NCI-H774 (cell line): ENCODE measurements at places on chromosomes 2 and 18.
A peak's percentile ranks its signal among the peaks of the same experiment; 100 is the strongest.

- no peak for DNase-seq
Measured at GRCh38 chr2:69305166-69305565, 81.9 kb downstream of the GFPT1 start.

- DNase-seq = no peak
Measured at GRCh38 chr2:188629753-188630527, 338.3 kb downstream of the GULP1 start.

DNA sequence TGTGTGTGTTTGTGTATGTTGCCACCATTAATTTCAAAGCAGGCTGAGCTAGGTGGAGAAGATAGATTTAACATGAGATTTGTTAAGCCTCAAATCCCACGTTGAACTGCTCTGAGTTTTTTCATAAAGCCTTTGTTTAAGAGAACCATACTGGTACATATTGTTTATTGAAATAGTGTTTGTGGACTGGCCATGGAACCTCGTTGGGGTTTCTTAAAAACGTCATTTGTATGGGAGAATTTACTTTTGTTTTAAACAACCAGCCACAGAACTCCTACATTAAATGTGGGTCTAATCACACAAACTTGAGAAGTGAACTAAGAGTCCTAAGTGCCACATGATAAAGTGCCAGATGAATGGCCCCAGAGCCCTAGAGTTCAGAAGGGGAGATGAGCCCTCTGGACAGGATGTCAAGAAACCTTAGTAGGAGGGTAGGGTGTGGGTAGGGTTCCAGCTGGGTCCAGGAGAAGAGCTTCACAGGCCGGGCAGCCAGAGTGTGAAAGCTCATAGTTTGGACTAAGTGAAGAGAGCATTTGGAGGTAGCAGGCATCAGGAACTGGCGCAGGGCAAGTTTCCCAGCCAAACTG lies 120.6 kb upstream of the EML6 start:
- DNase-seq = no peak

DNA sequence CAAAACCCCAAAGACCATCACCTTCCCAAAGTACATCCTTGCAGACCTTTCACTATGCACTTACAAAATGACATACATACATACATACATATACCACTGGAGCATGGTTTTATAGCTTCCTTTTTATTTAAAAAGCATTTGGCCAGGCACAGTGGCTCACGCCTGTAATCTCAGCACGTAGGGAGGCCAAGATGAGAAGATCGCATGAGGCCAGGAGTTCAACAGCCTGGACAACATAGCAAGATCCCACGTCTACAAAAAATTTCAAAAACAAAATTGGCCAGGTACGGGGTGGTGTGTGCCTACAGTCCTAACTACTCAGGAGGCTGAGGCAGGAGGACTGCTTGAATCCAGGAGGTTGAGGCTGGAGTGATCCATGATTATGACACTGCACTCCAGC lies 29.9 kb upstream of the ADAM17 start:
- DNase-seq = no peak

- DNase-seq = no peak
Measured at GRCh38 chr2:175892046-175892445, 110.0 kb downstream of the LNPK start.

GRCh38 chr18:10418836-10419235 lies 35.6 kb upstream of the APCDD1 start:
- no peak for DNase-seq

- no peak for DNase-seq
Measured at GRCh38 chr2:215981115-215981514, 32.2 kb downstream of the MREG start.

- peak; percentile 61 for DNase-seq
Measured at GRCh38 chr2:165634855-165635254, 159.2 kb downstream of the GALNT3 start.

GRCh38 chr2:235227590-235227989 lies 266.3 kb upstream of the AGAP1 start:
- no peak for DNase-seq

GRCh38 chr2:21021430-21021829 lies 22.4 kb downstream of the APOB start:
- DNase-seq = no peak

DNA sequence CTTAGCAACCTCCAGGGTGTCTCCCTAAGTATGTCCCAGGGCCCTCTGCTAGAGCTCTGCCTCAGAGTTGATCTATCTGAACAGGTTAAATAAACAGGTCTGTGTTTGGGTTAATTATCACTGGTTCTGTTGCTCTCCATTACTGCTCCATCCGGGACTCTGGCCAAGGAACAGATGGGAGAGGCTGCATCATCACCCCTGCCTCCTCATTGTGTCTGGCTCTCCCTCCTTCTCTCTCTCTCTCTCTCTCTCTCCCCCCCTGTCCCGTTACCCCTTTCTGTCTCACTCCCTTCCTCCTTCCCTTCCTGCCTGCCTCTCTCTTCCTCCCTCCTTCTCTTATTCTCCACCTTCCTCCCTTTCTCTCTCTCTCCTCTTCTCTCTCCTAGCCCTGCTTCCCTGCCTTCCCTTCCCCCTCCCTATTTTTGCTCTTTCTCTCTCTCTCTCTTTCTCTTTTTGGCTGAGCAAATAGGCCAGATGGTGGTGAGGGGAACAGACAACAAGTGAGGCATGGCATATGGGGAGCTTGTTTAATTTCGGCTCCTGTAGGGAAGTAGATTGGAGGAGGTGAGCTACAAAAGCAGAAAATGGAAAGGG lies 62.1 kb downstream of the SETBP1 start:
- DNase-seq = peak; percentile 70

DNA sequence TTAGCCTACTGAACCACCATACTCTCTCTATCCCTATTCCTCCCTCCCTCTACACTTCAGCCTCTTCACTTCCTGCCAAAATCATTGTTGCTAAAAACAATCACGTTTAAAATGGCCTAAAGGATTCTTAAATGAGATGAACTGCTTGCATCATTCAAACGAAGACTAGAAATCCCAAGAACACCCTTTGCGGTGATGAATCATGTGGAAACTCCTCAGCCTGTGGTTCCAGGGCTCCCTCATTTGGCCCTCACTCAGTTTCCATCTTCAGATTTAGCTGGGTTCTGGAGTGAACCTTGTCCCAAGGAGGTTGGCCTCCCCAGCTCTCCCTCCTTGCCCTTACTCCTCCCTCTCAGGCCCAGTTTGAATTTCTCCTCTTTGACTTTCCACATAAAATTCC lies 125.6 kb upstream of the CDC42EP3 start:
- no peak for DNase-seq

DNA sequence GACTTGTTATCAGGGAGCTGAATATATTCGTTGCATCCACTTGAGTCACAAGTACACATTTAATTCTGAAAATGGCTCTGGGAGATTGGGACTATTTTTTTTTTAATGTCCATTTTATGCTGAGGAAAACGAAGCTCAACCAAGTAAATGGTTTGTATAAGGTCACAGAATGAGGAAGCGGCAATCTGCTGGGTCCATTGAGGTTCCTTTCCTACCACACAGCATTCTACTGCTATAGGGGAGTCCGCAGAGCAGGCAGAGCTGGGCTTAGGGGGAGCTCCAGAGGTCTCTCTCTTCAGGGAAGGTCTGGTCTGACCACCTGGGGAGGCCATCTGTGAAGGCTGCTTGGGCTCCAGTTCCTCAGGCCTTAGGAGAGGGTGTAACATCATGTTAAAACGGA lies 77.9 kb downstream of the MCFD2 start:
- no peak for DNase-seq

DNA sequence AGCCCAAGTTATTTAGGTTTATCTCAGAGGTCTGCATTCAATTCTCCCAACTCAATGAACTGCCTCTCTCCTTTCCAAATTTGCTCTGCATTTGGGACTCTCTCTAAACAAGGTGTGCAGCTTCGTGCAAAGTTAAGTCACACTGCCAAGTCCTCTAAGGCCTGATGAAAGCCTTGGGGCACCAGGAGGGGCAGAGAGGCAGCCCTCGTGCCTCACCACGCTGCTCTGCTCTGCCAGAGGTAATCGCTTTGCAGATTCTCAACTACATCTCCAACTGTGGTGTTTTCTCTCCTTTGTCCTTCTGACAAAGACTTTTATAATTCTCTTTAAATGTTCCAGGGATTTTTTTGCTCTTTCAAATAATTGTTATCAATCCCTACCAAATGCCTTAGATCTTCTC lies 283.0 kb downstream of the MEIS1 start:
- DNase-seq = no peak

GRCh38 chr2:62672601-62673000 lies 32.9 kb upstream of the EHBP1 start:
- DNase-seq = no peak

GRCh38 chr2:120509213-120509815 lies 163.4 kb downstream of the INHBB start:
- DNase-seq = no peak

DNA sequence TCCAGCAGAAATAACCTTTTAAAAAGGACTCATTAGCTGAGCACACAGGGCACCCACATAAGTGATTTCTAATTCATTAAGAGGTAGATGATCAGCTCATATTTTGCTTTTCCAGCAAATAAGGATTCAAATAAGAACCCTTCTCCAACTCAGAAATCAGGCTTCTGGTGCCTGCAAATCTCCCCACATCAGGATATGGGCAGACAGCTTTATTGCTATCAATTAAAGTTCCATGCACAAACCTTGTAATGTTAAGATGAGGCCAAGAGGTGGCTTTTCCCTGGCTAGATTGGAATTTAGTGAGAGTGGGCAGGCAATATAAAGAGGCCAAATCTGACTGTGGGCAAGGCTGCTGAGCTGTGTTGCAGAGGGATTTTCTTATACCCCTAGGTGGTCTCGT lies 193.6 kb downstream of the SH3RF3 start:
- no peak for DNase-seq

DNA sequence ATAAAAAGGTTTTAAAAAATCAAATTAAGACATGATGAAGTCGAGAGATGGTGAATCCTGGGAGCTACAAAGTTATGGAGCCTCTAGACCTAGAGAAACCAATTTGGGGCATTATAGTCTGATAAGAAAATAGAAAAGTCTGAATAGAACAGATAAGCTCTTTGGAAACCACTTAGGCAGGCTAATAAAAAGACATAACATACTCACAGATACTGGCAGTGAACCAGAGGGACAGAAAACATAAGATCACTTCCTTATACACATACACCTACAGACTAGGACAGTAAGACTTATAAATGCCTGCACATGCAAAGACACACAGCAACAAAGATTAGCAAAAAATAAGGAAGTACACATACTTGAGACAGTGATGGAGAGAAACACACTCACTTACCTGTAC lies 20.0 kb downstream of the SMC6 start:
- DNase-seq = no peak

GRCh38 chr2:24329700-24330099 lies 30.6 kb downstream of the ITSN2 start:
- DNase-seq = no peak

DNA sequence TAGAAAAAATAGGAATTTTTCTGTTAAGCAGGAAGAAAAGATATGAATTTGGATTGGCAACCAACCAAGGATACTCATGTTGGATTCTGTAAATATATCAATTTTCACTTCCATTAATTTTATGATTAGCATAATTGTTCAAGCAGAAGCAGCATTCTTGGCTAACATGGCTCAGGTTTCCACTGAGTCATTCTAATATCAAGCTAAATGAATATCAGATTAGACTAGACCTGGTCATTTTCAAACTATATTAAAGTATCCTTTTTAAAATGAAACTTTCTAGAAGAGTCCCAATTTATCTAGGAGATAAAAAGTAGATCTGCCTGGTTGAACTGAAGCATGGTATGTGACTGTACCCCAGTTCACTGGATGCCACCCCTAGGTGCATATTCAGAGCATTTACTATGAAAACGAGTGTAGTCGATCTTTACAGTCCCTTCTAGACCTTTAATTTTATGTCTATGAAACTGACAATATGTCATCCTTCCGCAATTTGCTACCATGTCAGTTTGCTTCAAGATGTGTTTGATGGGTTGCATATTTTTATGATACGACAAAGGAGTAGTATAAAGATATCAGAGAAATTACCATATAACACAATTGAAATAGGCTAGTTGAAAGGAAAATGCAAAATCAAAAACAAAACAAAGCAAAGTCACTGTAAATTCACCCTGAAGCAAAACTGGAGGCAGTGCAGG lies 704.9 kb downstream of the ERBB4 start:
- no peak for DNase-seq

- DNase-seq = no peak
Measured at GRCh38 chr2:180962727-180963314, 17.6 kb upstream of the UBE2E3 start.

GRCh38 chr2:71526141-71526540 lies 72.8 kb downstream of the DYSF start:
- DNase-seq = no peak

DNA sequence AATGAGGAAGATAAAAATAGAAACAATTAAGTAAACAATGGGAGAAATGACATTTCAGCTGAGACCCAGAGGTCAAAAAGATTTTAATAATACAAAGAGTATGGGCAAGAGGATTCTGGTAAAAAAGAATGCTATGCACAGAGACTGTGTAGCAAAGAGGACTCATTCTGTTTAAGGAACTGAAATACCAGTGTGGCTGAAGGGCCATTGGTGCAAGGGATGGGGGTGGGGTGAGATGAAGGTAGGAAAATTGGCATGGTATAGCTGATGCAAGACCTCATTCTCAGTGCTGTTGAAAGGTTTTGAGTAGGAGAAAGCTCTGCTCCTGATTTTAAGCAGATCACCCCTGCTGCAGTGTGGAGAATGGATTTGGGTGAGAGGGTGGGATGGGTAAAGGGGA lies 10.8 kb downstream of the GALNT1 start:
- no peak for DNase-seq

DNA sequence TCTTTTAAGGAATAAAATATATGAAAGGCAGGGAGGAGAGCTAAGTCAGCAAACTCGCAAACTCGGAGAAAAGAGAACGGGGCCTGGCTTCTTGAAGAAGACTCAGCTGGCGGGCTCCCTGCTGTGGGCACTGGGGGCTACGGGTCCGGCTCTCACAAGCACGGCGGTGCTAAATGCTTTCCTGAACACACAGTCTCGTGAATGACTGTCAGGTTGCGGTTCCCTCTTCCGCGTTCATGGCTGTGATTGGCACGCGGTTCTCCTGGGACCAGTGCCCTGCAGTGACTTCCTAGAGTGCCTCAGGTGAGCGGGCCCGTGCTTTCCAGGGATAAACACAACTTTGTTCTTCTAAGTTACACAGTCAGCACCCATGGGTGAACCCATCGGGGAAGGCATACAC lies 208.4 kb downstream of the HDAC4 start:
- DNase-seq = no peak

GRCh38 chr2:121451398-121451797 lies 79.3 kb upstream of the RNU4ATAC start:
- DNase-seq = no peak

GRCh38 chr2:52895726-52896340 lies 871.8 kb upstream of the CHAC2 start:
- DNase-seq = no peak

GRCh38 chr18:9153256-9153655 lies 16.7 kb downstream of the ANKRD12 start:
- DNase-seq = no peak

- peak; percentile 33 for DNase-seq
Measured at GRCh38 chr2:238513346-238513745, 86.6 kb downstream of the ASB1 start.

DNA sequence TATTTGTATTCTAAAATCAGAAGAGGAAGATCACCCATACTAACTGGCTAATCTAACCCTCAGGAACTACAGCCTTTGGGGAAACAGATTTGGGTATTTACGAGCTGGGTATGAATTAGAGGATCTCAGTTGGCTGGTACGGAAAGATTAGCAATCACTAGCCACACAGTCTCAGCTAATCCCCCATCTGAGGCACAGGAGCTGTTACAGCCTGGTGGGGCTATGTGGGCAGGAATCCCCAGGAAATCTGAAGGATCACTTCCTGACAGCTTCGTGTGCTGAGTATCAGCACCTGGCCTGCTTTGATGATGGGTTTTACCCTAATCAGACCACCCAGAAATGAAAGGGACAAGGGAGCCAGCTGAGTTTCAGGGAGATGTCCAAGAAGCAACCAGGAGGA lies 206.3 kb downstream of the AFF3 start:
- no peak for DNase-seq
